GM12864 (cell line): ENCODE measurements at places on chromosomes 1 and 21.

GRCh38 chr1:44032170-44032790, 1.0 kb upstream of the SLC6A9 start:
- no peak for DNase-seq

- no peak for DNase-seq
Observed at GRCh38 chr1:193060115-193060403, 647 bp downstream of the RO60 start.

DNA sequence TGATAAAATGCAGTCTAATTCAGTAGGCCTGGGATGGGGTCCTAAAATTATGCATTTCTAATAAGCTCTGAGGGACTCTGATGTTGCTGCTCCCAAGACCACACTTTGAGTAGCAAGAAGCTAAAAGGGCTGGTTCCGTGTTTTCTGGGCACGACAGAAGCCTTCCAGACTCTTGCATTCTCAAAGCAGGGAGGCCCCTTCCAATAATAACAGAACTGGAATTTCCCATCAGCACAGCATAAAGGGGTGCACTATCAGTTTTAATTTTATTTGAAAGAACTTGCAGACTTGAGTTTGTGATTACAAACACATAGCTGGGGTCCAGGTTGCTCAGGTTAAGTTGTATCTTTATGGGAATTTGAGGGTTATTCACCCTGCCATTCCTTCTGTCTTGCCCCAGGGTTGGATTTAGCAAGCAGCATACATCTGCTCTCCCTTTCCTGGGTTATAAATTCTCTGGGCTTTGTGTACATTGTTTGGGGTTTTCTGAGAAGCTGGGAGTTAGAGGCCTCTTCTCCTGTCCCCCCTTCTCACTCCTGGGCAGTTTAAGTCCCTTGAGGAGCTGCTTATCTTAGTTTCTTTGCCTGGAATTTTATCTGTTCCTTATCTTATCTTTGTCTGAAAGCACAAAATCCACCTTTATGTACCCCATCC, 94.2 kb upstream of the SLC2A1 start:
- DNase-seq = no peak

- DNase-seq = no peak
Observed at GRCh38 chr1:227349967-227350366, 31.7 kb upstream of the CDC42BPA start.

DNA sequence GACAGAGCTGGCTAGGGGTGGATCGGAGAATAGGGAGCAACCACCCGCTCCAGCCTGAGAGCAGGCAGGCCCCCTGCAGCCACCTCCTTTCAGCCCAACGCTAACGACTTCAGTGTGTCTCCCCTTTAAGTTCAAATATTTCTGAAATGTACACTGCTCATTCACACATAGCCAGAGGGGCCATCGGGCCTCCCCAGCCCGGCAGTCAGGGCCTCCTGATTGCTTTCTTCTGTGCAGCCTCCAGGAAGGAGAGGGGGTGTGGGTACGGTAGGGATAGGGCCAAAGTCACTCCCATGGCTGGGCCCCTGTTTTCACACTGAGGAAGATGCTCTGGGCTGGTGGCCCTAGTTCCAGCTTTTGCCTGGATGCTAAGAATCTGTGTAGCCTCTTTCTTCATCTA, 64.8 kb downstream of the EPHB2 start:
- DNase-seq = no peak

DNA sequence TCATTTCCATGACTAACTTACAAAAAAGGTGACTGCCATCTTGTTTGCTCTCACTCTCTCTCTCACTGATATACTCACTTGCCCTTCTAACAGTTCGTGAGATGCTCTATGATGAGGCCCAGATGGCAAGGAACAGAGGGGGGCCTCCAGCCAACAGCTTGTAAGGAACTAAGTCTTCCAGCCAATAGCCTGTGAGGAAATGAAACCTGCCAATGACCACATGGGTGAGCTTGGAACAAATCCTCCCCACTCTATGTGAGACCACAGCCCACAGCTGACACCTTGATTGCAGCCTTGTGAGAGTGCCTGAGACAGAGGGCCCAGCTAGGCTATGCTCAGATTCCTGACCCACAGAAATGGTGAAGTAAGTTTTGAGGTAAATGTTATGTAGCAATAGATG, 153.7 kb downstream of the HHIPL2 start:
- no peak for DNase-seq

GRCh38 chr21:21101911-21102310, 103.7 kb downstream of the NCAM2 start:
- no peak for DNase-seq

- DNase-seq = no peak
Observed at GRCh38 chr1:174965362-174966007, 34.3 kb upstream of the CACYBP start.

- no peak for DNase-seq
Observed at GRCh38 chr1:119893238-119893791, 3.0 kb downstream of the ADAM30 start.

GRCh38 chr21:26557106-26557505, 16.0 kb downstream of the CYYR1 start:
- no peak for DNase-seq
